ENCODE measurements at places on chromosomes 6 and 20. TPM values are rescaled to one million over a fixed set of nuclear protein-coding genes. Genes with fewer than 3 reads are reported as not detected.

Gene KIF25
- 0.72 TPM for total RNA-seq

Gene CRYBG1
- 0.07 TPM for total RNA-seq

DNA sequence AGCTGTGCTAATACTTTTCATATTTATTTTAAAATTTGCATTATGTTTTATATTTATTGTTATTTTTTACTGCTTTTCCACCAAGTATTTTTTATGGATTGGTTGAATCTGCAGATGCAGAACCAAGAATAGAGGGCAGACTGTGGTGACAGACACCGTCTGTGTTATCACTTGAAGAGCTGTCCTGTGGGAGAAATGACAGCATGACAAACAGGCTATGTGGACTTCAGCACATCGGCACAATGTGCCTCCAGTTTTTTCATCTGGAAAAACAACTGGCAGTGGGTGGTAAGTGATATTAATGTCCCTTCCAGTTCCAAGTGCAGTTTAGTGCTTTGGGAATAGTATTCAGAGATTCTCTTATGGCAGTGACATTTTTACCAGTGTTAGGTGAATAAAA is 492.9 kb downstream of the PRKN start:
- DNase-seq, result no peak

GRCh38 chr20:48839154-48839917 is 11.5 kb upstream of the PREX1 start:
- no peak for DNase-seq

GRCh38 chr6:490251-491037 is 98.9 kb downstream of the IRF4 start:
- no peak for DNase-seq

Gene ANKRD66
- total RNA-seq, result not detected

DNA sequence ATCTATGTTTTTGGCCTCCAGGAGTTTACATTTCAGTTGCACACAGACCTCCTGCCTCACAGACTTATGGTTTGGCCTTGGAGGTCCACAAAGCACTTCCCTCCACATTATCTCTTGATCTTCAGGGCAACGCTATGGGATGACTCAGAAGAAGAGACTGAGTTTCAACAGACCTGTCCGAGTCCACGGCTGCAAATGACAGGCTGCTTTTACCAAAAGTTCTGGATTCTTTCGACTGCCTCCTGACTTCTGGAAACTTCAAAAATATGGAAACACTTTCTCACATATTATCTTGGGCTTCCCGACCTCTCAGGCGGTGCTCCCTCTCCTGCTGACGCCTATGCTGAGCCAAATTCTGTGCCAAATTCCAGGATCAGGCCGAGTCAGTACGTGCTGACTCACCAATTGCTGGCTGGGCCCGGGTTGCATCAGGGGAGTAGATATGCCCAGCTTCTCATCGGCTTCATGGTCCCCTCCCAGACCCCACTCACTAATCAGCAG is 190.2 kb downstream of the BMP7 start:
- no peak for DNase-seq

GRCh38 chr6:146819596-146820320 is 221.0 kb downstream of the ADGB start:
- no peak for DNase-seq

DNA sequence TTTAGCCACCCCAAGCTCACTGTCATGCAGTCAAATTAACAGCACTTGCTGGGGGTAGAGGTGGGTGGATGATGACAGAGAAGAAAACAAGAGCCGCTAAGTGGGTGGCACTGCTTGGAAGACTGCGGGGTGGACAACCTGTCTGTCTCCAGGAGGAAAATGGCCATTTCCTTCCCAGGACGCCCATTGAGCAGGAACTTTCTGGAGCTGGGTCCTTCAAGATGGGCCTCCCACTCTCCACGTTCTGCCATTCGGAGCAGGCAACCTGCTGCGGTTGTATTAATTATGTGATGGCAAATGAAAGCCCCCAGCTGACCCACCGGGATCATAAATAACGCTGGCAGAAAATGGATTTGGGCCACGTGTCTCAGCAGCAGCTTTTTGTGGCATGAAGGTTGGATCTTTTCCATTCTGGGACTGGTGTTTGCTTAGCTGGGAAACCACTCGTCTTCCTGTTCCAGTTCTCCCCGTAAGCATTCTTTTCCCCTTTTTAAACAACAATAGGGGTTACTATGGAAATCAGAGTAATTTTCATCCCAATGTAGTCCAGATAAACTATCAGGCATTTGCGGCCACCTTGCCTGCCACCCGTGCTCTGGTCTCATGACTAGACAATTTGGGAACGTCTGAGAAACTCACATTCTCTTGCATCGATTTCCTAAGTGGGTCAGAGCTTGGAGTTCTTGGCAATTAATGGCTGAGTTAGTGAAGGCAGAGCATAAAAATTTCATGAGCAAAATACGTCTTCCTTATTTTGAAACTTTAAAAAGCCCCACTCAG is 215.5 kb downstream of the ANKRD60 start:
- no peak for DNase-seq

Gene HLA-DOB
- 0.28 TPM for total RNA-seq

Gene KIF16B
- total RNA-seq, result 8.8 TPM

DNA sequence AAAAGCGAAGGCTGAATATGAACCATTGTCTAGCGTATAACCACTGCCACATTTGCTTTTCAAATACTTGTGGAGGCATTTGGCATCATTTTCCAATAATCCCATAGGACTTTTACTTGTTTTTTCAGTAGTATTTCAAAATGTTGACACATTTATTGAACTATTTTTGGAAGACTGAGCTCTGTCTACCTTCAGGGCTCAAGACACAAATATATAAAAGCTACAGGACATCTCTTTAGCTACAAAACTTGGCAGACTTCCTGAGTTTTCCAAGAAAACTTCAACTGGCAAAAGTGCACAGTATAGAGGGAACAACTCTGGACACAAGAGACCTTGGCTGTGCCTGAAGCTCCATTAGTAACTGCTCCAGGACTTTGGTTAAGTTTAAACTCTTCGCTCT is 13.4 kb downstream of the EPB41L2 start:
- DNase-seq, result no peak

- DNase-seq, result no peak
Observed at GRCh38 chr6:56036916-56037600, 161.7 kb upstream of the BMP5 start.

Data from neural crest cell (in vitro differentiated cells).